ENCODE measurements at places on chromosomes 7 and 10.

DNA sequence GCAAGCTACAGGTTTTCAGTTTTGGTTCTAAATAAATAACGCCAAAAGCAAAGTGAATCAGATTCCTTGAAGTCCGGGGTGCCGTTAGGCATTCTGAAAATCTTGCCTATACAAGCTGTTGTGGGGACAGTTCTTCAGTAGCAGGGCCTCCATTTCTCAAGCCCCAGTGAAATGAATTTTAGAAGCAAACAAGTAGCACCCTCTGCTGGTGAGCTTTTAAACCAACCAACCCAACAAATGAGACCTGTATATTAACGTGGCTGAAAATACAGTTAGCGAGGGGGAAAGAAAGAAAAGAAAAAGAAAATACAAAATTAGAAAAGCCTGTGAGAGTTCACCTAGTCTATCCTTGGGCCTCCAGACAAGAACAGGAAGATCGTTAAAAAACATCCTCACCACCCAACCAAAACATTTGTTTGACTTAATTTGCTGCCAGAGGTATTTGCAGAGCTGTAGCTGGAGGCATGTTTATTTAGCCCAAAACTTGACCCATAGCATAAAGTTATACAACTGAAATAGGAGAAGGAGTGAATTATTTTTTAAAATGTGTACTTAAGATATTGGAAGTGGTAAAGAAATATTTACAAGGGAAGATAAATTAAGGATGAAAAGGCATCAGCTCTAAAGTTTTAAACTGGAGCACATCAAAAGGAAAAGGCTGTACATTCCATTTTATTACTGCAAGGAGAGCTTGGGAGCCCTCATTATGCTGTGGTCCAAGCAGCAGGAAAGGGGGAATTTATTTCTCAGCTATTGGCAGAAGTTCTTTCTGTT lies 98.9 kb downstream of the DYNC1I1 start:
- DNase-seq, result no peak

DNA sequence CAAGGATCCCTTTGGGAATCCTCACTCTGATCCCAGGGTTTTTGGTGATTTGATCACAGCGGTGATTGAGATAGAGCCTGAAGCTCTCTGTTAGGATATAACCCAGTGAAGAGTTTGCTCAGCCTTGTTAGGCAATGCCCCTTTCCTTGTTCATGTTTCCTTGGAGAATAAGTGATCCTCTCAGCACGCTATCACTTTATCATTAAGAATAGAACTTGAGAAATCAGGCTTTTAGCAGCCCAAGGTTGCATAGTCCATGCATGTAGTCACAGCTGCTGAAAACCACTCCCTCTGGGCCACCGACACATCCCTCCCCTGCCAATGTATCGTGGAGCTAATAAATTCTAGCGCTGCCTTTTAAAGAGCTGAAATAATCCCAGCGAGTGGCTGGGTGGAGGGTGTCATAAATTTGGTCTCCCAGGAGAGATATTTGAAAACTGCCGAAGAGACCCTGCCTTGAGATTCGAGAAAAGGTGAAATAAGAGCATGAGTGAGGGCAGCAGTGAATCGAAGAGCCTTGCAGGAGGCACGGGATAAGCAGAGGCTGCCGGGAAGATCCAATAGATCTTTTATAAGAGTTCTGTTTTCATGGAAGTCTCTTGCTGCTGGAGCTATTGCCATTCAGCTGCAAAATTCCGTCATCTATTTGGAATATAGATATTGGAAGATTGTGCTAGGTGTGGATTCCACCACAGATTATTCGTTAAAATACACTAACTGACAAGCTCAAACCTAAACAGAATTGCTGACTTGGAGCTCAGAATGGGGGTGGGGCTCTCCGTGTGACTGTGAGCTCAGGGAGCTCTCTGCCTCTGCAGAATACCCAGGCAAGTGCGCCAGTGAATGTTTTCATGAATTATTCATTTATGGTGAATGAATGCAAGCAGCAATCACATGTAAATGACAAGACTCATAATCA lies 249.8 kb downstream of the TRIL start:
- DNase-seq, result no peak

DNA sequence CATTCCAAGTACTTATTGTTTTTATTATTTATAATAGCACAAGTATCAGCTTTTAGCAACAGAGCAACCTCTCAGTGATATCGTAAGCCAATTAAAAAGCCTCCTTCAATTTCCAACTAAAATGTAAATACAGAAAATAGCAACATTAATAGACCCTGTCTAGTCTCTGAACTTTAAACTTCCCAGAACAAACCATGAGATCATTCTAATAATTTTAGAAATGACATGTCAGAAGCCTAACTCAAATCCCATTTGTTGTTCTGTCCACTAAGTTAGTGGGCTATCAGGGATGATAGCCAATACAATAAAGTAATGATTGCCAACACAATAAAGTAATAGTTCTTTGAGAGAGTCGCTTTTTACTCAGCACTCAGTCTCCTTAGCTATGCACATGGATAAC lies 22.3 kb upstream of the LRRN3 start:
- DNase-seq, result no peak

- no peak for DNase-seq
Measured at GRCh38 chr10:98006266-98006665, 24.2 kb downstream of the CRTAC1 start.

- DNase-seq, result no peak
Measured at GRCh38 chr10:17443707-17444387, 10.5 kb downstream of the ST8SIA6 start.

- no peak for DNase-seq
Measured at GRCh38 chr10:91591797-91592174, 41.1 kb downstream of the PPP1R3C start.

- no peak for DNase-seq
Measured at GRCh38 chr7:49014870-49015269, 90.5 kb downstream of the CDC14C start.

DNA sequence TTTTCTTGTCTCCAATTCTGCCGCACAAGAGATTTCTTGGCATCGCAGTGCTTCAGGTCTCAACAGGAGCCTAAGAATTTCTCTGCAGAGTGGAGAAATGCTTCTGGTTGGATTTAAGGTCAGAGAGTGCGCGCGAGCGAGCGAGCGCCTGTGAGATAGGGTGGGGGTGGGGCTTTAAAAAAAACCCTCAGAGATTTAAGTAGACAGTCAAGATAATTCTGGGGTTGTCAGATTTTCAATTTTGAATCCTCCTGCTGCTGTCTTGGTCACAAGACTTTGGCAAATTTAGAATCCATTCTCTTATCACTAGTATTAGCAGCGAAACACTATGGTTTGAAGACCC lies 49.7 kb downstream of the CPEB3 start:
- DNase-seq, result no peak

DNA sequence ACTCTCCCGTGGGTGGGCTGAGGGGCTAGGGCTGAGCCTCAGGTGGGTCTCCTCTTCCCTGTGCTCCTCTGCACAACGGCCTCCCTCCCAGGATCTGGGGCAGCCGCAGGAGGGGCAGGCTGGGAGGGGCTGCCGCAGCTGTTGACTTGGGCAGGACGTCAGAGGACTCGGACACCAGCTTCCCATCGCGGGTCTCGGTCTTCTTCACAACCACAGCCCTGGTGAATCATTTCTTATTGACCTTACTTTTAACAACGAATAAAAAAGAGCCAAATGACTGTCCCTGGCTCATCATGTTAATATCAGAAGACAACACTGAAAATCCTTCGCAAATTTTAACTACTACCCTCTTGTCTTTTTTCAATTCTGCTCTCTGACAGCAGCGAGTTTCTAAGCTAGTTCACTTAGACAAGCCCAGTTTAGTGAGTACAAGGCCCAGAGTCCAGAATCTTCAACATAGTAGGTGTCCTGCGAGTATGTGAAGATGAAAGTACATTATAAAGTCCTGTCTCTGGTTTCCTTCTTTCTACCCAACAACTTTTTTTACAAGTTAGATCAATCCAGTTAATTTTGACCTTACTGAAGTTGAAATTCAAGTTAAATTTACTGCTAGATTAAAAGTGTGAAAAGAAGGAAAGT lies 32.4 kb downstream of the CTNNA3 start:
- DNase-seq, result no peak

DNA sequence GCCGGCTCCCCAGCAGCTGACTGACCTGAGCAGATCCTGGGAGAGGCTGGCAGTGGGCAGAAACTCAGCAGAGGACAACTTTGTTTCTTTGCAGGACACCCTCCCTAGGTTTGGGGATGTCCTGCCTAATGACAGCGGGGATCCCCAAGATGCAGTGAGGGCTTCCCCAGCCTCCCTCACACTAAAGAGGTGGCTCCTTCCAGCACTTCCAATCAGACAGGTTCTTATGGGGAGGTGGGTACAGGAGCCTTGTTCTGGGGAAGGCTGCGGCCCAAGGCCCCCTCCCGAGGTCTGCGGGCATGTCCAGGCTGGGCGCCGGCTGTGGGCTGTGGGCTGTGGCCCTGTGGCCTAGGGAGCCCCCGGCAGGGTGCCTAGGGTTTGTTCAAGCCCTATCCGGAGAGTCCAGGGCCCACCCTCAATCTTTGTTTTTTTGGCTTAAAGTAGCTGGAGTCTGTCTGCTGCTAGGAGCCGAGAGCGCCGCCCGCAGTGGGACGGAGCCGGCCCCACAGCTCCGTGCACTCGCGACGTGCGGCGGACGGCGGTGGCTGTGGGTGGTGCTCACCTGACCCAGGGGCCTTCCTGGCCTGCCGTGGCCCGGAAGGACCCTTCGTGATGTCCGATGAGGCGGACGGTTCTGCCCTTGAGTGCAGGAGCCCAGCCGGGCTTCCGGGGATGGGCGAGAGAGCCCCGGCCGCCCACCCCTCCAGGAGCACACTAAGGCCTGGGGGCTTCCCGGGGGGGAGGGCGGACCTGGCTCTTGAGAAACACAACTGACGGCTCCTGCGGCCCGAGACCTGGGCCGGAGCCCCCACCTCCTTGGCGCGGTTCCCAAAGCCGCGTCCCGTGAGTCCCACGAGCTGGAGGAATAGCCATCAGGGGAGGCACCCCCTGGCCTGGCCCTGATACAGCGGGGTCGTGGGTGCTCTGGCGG lies 57.2 kb downstream of the PDGFA start:
- DNase-seq, result no peak

DNA sequence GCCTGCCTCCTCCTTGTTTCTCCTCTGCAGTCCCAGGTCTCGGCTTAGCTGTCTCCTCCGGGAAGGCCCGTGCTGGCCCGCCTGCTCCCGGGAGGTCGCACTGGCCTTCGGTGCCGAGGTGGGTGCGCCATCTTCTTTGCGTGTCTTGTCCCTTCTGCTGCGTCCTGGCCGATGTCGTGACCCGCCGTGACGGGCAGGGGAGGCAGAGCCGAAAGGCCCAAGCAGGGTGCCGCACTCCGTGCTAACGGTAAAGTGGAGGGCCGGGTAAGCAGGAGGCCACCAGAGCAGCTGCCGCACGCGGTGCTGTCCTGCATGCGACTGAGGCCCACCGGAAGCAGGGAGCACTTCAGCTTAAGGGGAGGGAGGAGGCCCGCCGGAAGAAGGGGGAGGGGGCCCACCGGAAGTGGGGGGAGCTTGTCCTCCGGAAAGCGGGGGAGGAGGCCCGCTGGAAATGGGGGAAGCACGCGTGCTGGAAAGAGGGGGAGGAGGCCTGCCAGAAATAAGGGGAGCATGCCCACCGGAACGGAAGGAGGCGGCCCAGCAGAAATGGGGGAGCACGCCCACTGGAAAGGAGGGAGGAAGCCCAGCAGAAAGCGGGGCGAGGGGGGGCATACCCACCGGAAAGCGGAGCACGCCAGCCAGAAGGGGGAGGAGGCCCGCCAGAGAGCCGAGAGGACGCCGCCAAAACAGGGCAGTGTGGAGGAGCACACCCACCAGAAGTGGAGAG lies 71.4 kb downstream of the PROSER2 start:
- DNase-seq, result no peak

DNA sequence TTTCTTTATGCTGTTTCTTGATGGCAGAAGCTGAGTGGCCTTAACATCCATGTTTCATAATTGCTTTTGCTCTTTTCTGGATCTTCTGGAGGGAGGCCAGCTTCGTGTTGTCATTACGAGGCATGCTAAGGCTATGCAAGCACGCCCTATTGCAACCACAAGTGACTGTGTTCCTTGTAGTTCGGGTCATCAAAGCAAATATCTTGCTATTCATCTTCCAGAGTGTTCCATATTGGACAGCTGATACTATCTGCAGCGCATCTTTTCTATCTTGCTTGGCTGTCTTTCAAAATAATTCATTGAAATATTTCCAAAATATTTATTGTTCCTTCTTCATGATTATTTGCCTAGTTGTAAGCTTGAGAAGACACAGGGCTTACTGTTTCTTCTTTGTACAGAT lies 5.0 kb downstream of the EPHB6 start:
- no peak for DNase-seq

- no peak for DNase-seq
Measured at GRCh38 chr10:73953665-73954064, 42.7 kb downstream of the PLAU start.

DNA sequence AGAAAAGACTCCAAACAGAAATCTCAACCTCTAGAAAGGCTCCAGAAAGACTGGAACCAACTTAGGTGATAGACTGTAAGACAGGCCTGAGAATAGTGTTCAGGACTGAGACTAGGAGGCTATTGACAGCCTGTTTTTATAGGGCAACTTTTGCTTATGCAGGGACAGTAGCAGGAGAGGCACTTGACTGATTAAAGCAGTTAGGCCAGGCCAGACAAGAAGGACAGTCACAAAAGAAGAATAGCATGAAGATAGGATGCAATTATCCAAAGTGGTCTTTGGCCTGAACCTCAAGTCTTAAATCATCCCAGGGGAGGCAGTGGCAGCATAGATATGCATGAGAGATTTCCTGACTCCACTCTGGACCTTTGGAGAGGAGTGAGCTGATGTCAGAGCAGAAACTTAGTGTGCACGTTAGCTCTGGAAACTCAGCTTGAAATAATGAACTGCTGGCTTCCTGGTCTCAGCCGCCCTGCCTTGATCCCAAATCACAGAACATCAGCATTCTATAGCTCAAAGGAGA lies 290.6 kb downstream of the SORCS3 start:
- DNase-seq, result no peak

- no peak for DNase-seq
Measured at GRCh38 chr7:53302496-53303246, 267.2 kb downstream of the POM121L12 start.

GRCh38 chr7:121305109-121305508 lies 23.7 kb upstream of the WNT16 start:
- DNase-seq, result no peak

DNA sequence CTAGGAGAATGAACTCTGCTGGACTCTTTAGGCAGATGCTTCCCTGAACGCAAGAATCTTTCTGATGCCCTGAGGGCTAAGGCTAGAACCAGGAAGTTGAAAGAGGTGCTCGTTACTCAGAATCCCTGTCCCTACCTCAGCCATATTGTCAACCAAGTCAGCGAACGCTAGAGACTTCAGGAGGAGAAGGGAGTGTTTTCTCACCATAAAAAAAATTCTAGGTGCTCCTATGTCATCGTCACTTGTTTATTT lies 359.4 kb downstream of the PRPF18 start:
- DNase-seq, result no peak

GRCh38 chr10:118720685-118721538 lies 33.9 kb downstream of the CACUL1 start:
- DNase-seq, result peak; percentile 28

GRCh38 chr7:51517187-51517586 lies 200.6 kb upstream of the COBL start:
- no peak for DNase-seq

GRCh38 chr10:116961406-116962251 lies 43.4 kb downstream of the SHTN1 start:
- DNase-seq, result no peak
